ENCODE measurements at places on chromosomes 3 and 15. TPM values are rescaled to one million over a fixed set of nuclear protein-coding genes. Genes with fewer than 3 reads are reported as not detected.

ZBBX gene
- total RNA-seq, result not detected

MYRIP gene
- total RNA-seq, result not detected

CKMT1A gene
- total RNA-seq, result 89.3 TPM

SLC22A13 gene
- total RNA-seq, result not detected

BHLHE40 gene
- 62.2 TPM for total RNA-seq

TNFAIP8L3 gene
- total RNA-seq, result 1.1 TPM

PP2D1 gene
- total RNA-seq, result not detected

EBLN2 gene
- 1.0 TPM for total RNA-seq

SLC6A20 gene
- total RNA-seq, result not detected

SERINC4 gene
- not detected for total RNA-seq

GXYLT2 gene
- 3.3 TPM for total RNA-seq

SLC28A2 gene
- not detected for total RNA-seq

DNASE1L3 gene
- total RNA-seq, result not detected

PPP2R3A gene
- total RNA-seq, result 10.5 TPM

HYKK gene
- 4.1 TPM for total RNA-seq

ISLR2 gene
- total RNA-seq, result 0.04 TPM

CFAP100 gene
- total RNA-seq, result not detected

OR5K2 gene
- total RNA-seq, result not detected

TNIK gene
- total RNA-seq, result 0.61 TPM

SOX14 gene
- not detected for total RNA-seq

CELSR3 gene
- total RNA-seq, result 1.0 TPM

LHFPL4 gene
- total RNA-seq, result 0.08 TPM

LRRK1 gene
- 8.0 TPM for total RNA-seq

PATL2 gene
- not detected for total RNA-seq

TRH gene
- not detected for total RNA-seq

SYNPR gene
- not detected for total RNA-seq

DNAH12 gene
- not detected for total RNA-seq

UROC1 gene
- total RNA-seq, result not detected

CSPG4 gene
- total RNA-seq, result 77.6 TPM

SLC12A1 gene
- not detected for total RNA-seq

CD276 gene
- 194 TPM for total RNA-seq

GOLGA8Q gene
- total RNA-seq, result 1.2 TPM

SLC12A6 gene
- total RNA-seq, result 4.2 TPM

NOX5 gene
- 1.0 TPM for total RNA-seq

CCDC54 gene
- not detected for total RNA-seq

PIF1 gene
- 6.5 TPM for total RNA-seq

Measured in hair follicular keratinocyte (primary cell).